Mucosa of gallbladder (tissue), 1 donor: ENCODE measurements at places on chromosomes 16 and 17. TPM values are rescaled to one million over a fixed set of nuclear protein-coding genes. Genes with fewer than 3 reads are reported as not detected.
A peak's percentile ranks its signal among the peaks of the same experiment; 100 is the strongest.

DNA sequence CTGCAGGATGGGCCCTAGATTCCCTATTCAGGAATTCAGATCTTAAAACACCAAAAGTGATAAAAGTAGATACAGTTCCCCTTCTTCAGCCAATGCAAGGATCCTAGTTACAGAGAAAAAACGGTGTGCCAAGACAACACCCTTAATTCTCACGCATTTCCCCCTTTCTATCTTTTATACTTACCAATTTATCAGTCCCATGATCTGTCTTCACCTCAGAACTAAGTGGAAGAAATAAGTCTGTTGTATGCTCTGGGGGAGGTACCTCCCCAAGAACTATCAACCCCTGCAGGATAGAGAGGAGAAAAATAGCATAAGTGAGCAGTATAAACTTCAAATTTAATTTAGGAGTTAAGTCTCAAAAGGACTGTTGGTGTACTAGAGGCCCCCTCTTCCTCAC, 83.2 kb downstream of the STH start:
- no peak for DNase-seq

C16orf87 gene
- 8.3 TPM for total RNA-seq

LGALS9B gene
- total RNA-seq = 10.9 TPM

DNA sequence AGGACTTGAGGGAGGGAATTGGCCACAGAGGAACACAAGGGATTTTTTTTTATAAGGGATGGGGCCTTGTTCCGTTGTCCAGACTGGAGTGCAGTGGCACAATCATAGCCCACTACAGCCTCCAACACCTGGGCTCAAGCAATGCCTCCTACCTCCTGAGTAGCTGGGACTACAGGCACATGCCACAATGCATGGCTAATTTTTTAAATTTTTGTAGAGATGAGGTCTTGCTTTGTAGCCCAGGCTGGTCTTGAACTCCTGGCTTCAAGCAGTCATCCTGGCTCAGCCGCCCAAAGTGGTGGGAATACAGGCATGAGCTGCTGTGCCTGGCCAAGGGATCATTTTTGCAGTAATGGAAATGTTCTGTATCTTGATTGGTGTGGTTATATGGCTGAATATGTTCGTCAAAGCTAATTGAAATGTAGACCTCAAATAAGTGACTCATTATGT, 56.9 kb downstream of the VMP1 start:
- no peak for DNase-seq

TMIGD1 gene
- not detected for total RNA-seq

- peak; percentile 73 for DNase-seq
Observed at GRCh38 chr16:80466024-80466987, 74.5 kb upstream of the DYNLRB2 start.

GUCY2D gene
- total RNA-seq = 0.63 TPM

WNT9B gene
- total RNA-seq = 0.14 TPM

DNA sequence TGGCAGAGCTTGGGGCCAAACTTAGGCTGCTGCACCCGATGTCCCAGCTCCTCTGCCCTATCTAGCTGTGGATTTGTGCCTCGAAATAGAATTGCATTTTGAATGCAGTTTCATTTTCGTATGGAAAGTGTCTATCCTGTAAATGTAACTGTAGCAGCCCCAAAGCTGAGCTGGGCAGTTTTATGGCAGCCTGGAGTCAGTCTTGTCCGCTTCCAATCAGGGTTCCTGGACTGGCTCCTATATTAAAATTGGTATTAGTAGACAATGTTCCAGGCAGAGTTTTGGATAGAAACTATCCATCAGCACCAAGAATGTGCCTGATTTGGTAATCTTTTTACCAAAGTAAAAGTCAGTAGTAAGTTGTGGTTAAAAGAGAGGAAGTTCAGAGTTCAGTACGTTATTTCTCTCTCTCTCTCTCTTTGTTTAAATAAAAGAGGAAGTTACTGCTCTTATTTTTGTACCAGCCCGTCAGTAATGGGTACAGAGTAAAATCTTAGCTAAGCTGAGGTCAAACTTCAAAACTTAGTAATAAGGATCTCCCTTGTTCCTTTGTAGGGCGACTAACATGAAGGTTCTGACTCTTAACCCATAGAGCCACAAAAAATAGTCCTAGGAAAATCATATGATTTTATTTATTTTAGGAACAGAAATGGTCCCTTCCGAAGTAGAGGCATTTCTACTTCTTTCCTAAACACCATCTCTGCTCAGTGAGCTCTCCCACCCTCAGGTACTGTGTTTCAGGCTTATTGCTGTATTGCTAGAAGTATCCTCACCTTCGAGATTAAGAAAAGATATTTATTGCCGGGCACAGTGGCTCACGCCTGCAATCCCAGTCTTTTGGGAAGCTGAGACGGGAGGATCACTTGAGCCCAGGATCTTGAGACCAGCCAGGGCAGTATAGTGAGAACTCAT, 28.0 kb downstream of the PRKCB start:
- DNase-seq = no peak

DNA sequence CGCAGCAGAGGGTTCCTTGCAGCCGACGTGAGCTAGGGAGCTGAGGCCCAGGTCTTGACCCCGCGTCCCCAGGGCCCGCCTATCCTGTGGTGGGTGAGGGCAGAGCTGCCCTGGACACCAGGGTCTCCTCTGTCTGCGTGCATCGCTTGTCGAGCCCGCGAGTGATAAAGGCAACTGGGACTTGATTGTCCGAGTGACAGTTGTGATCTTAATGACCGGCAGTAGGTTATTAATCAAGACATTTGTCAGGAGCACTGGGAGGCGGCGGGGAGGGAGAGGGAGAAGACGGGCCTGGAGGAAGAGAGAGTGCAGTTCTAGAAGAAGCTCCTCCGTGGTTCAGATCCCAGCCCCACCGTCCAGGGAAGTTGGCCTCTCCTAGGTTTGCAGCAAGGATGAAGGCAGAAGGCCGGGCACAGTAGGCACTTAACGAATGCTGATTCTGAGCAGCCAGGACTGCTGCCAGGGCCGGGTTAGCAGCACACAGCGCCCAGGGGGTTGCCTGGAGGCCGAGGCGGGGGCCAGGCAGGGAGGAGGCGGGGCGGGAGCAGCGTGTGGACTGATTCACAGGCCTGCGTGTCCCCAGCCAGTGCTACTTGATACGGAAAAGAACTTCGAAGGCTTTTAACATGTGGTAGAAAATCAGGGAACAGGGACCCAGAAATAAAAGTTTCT, 11.3 kb upstream of the GSE1 start:
- no peak for DNase-seq

- DNase-seq = no peak
Observed at GRCh38 chr17:36135465-36135864, 31.8 kb downstream of the CCL4 start.

DNA sequence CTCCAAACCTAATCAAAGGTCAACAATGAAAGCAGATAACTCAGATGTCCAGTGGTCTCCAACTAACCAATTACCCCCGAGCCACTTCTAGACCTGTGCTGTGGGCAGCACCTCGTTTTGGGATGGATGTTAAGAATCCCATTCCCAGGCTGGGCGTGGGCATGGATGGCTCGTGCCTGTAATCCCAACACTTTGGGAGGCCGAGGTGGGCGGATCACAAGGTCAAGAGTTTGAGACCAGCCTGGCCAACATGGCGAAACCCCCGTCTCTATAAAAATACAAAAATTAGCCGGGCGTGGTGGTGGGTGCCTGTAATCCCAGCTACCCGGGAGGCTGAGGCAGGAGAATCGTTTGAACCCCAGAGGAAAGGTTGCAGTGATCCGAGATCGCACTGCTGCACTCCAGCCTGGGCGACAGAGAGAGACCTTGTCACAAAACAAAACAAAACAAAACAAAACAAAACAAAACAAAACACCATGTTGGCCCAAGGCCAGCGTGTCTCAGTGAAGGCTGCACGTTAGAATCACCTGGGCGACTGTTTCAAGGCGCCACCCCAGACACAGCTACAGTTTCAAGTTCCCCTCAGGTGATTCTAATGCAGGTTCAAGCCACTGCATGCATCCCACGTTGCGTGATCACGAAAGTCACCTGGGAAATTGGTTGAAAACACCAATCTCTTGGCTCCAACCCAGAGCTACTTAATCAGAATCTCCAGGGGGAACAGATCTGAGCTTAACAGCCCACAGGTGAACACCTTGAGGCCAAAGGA, 21.3 kb downstream of the COX4I1 start:
- no peak for DNase-seq

DNA sequence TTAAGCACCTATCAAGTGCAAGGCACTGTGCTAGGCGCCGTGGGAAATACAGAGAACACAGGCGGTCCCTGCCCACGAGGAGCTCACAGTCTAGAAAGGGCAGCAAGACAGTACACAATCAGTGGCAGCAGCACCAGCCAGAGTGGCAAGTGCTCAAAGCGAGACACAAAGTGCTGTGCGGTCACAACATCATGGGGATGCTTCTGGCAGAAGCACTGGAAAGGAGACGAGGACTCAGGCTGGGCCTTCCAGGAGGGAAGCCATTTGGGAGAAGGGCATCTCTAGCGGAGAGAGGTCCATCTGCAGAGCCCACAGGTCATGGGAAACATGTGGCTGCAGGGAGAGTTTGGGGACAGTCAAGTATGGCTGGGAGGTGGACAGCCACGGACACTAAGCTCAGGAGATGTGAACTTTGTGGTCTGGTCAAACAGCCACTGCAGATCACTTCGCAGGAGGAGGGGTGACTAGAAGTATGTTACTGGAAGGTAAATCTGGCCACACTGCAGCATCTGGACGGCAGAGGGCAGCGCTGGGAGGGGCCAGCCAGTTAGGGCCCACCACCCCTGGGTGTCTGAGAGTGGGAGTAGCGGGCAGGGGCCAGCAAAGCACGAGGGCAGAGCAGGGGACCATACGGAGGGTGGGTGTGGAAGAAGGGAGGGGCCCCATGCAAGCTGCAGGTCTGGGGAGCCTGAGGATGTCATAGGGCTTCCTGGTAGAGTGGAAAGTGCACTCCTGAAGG, 71.1 kb downstream of the N4BP1 start:
- no peak for DNase-seq

- no peak for DNase-seq
Observed at GRCh38 chr17:18859256-18859655, 1.3 kb downstream of the PRPSAP2 start.

DNA sequence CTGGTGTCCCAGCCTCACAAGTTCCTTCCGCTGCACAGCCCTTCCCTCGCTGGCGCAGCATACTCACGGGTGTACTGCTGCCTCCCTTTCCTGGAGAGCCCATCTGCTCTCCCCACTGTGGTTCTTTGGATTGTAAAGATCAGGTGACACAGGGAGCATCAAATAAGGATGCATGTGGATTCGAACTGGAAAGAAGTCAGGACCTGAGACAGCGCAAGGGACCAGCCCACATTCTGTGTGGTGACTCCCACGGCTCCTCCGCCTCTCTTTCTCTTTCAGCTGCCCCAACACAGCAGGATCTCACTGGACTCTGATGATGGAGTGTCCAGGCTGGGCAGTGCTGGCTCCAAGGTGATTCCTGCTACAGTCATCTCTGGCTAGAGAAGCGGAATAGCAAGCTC, 8.1 kb downstream of the LDAF1 start:
- DNase-seq = no peak

TMEM114 gene
- not detected for total RNA-seq
